H54 (cell line): ENCODE measurements at places on chromosomes 5 and 9.

DNA sequence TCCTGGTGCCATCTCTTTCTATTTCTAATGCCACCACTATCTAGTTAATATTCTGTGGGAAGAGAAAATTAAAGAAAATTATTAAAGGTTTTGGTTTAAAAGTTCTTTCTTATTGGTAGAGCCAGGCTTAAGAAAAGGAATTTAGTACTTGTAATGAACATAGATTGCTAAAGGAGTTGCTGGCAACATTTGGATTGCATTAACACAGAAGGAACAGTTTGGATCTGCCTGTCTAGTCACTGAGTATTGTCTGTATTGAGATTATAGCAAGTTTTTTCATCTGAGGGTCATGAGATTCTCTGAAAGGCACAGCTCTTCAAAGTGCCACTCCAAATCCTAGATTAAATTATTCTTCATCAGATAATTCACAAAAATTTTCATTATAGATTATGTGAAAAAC lies 32.0 kb downstream of the FSD1L start:
- DNase-seq: no peak

DNA sequence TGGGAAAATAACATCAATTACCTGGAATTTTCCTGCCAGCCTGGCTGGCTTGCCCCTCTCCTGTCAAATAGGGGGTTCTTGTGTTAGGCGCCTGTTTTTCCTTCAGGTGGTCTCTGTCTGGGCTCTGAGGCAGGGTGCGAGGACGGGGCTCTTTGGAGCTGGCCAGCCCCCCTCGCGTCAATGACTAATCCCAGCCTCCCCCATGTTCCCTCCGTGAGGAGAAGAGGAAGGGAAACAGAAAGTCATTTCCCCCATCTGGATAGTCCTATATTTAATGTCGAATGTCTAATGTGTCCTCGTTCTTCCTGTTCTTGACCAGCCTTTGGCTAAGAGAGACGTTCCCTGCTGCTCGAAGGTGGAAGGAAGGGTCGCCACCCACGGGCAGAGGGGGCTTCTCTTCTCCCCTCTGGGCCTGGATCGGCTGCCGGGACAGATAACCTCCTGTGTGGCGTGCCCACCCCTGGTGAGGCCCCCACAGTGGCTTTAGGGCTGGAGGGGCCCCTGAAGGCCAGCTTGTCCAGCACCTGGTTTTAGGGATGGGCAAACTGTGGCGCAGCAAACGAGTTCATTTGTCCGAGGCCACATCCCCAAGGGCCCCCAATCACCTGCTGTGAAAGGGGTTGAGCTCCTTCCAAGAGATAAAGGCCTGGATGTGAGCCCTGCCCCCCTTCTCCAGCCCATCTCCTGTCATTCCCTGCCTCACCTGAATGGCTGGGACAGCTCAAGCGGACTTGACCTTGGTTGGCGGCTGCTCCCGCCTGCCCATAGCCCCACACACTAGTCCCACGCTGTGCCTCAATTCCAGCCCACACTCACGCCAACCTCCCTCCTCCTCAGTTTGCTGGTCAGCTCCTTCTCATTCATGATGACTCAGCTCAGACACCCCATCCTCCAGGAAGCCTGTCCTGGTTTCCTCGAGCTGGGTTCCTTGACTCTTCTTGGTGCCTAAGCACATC lies 35.9 kb upstream of the UNC5A start:
- no peak for DNase-seq

DNA sequence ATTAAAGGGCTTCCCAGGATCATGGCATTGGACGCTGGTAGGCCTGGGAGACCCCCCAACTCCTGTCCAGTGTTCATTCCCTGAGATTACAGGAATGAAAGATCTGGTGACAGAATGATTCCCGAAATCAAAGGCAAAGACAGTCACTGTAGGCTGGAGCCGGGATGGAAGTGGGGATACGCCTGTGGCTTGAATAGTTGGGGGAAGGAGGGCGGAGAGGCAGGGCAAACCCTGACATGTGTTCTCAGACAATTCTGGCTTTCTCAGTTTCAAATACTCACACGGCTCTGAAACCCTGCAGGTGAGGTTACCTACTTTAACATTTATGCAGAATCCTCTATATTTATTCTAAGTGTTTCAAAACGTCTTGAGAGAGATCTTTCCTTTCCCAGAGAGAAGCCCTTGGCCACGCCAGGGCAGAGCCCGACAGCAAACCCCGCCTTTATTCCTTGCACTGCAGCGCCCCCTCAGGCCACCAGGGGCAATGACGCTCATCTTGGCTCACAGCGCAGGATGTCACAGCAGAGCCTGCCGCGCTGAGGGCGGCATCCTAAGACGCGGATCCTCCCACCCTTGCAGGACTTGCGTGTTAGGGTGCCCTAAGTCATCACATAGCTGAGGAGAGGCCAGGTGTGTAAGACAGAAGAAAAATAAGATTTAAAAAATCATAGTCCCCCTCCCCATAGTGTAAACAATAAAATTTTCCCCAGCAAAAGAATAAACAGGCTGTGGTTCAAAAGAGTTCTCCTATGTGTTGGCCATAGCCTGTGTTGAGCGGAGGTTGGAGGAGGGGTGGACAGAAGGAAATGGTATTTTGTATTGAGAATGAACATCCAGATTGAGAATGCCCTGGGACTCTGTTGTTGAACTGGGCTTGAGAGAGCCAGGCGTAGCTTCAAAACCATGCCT lies 284.5 kb downstream of the NTRK2 start:
- DNase-seq: peak; percentile 73

DNA sequence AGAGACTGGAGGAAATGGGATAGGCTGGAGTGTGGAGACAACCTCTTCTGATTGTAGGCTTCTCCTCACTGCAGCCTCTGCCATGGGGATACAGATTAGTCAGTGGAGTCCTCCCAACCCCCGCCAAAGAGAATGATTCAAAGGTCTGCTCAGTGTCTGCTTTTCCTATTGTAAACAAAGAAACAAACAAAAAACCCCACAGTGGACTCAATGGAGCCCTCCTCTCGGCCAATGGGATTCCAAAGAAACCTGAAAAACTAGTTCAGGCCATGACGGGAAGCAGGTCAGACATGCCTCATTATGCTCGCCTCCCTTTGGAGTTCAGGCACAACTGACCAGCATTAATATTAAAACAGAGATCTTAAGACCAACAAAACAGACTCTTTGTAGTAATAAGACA lies 85.8 kb downstream of the SEC61B start:
- no peak for DNase-seq
